ENCODE measurements at places on chromosomes 16 and 17.

DNA sequence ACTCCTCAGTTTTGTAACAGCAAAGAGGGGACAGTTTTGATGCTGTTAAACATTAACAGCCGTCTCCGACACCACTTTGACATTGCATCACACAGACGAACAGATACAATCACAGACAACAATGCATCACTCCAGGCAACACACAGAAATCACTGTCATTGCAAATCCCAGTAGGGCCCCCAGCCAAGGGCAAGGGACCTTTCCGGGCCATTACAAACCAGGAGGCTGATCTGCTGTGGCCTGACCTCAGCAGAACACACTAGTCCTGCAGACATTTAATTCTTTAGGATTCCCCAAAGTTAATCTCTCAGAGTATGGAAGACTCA is 136.2 kb upstream of the RCVRN start:
- no peak for DNase-seq

- DNase-seq = no peak
Measured at GRCh38 chr16:24683847-24684493, 45.5 kb upstream of the TNRC6A start.

GRCh38 chr16:56869513-56870275 is 4.7 kb downstream of the SLC12A3 start:
- DNase-seq = no peak

DNA sequence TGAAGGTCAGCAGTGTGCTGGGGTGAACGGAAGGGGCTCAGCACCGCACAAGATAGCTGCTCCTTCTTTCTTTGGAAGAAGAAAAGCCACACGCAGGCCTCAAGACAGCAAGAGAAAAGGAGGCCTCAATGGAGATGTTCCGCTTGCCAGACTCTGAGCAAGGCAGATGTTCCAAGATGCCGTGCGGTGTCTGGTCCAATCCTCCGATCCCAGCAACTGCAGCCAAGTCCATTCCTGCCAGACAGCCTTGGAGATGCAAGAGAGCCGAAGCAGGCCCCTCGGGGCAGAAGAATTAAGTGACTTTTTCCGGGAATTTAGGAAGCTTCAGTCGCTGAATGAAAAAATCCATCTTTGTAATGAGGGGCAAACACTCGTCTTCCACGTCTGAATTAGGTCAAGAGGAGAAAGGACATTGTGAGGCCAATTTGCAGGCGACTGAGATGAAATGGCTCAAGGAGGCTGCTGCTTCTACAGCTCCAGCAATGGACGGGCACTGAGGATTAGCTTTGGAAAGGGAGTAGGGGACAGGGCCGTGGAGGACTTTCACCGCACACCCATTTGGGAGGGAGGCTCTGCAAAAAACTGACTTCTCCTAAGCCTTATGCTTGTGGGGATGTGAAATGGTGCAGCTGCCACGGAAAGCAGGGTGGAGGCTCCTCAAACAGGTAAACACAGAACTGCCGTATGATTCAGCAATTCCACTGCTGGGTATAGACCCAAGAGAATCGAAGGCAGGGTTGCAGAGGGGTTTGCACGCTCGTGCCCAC is 44.7 kb downstream of the RPH3AL start:
- DNase-seq = no peak

DNA sequence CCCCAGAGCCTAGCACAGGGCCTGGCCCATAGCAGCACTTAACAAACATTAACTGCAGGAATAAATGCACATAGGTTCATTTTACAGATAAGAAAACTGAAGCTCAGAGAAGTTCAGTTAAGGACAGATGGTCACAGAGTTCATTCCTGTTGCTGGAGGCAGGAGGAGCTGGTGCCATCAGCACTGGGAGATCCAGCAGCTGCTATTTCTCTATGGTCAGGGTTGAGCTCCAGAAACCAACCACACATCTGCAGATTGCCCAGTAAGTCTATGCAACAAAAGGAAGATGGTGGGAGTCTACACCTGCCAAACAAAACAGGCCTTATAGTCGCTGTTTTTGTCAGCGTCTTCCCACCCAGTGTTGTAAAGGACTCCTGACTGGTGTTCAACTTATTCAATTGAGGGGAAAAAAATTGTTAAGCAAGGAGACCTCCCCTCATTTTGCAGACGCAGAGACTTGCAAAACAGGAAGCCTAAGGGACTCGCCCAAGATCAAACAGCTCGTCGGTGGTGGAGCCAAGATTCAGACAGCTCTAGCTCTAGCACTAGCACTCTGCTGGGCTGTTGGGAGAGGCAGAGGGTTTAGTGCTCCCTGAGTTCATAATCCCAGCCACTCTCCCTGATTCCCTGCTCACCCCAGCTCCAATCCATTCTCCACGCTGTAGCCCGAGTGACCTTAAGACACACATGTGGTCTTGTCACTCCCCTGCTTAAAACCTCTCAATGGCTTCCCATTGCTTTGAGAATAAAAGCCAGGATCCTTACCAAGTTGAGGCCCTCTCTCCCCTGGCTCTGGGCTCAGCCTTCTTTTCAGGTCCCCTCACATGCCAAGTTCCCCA is 9.0 kb downstream of the NOG start:
- no peak for DNase-seq

DNA sequence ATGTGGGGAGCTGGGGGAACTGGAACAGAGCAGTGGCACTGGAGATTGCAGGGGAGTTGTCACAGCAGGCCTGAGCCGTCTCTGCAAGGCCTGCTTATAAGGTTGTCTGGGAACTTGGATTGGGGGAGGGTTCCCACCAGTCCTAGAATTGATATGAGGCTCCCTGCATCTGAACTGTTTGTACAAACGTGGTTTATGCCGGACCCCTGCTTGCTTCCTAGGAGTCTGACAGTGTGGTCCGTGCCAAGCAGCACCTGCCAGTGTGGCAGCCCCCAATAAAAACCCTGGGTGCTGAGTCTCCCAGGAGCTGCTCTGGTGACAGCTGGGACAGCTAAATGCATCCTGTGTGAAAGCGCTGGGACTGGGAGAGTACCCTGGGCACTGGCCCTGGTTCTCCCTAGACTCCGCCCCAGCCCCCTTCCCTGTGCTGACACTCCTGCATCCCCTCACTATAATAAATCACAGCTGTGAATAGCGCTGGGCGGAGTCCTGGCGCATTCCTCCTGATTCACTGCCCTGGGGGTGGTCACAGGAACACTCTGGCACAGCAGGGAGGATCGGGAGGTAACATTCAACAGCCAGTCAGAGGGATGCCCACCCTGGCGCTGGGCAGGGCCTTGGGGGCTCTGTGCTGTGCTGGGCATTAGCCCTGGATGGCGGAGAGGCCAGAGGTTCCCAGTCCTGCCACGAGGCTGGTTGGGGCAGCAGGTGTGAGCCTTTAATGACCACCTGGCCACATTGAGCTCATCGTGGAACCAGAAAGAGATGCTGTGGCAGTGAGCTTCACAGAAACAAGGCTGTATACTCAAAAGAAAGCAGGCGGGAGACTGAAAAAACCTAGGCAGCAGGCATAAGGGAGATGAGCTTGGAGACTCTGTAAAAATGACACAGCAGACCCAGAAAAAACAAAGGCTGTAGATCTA is 45.6 kb downstream of the RMI2 start:
- no peak for DNase-seq

DNA sequence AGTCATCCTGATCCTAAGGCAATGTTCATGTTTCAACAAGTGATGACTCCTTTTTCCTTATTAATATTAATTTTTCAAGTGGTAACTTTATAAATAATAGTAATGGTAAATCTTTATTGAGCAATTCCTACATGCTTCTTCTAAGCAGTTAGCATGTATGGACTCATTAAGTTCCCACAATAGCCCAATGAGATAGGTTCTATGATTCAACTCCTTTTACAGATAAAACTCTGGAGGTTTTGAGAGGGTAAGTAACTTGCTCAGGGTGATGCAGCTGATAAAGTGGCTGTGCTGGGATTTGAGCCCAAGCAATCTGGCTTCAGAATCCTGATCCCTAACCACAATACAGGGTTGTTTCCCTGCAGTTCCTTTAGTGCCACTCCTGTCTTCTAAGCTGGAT is 25.3 kb downstream of the SLC47A1 start:
- no peak for DNase-seq

DNA sequence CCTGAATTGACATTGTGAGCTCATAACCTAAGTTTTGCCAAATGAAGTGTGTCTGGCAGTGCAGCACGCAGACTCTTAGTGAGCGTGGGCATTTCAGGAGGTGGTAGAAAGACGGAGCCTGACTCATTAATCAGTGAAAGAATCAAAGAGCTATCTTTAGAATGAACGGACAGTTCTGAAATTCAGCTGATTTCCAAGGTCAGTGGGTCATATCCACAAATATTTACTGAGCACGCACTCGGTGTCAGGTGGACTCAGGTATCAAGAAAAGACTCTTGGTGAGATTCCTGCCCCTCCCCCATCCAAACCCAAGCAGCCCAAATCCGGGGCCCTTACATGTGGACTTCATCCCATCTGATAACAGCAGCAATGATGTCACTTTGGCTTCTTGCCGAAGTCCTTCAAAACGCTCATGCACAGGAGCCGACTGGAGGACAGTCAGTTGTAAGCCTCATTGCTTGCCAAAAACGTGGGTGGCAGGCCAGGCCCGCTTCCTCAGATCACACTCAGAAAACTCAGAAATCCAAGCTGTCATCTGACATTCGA is 185.8 kb downstream of the HS3ST3A1 start:
- DNase-seq = no peak

- DNase-seq = no peak
Measured at GRCh38 chr17:6995500-6996255, at the start of gene ALOX12. TSS of gene ALOX12 (plus strand) at chr17:6996049. CDS start at chr17:6996118, 69 bp downstream.

- DNase-seq = no peak
Measured at GRCh38 chr17:13490427-13490826, 111.3 kb downstream of the HS3ST3A1 start.

DNA sequence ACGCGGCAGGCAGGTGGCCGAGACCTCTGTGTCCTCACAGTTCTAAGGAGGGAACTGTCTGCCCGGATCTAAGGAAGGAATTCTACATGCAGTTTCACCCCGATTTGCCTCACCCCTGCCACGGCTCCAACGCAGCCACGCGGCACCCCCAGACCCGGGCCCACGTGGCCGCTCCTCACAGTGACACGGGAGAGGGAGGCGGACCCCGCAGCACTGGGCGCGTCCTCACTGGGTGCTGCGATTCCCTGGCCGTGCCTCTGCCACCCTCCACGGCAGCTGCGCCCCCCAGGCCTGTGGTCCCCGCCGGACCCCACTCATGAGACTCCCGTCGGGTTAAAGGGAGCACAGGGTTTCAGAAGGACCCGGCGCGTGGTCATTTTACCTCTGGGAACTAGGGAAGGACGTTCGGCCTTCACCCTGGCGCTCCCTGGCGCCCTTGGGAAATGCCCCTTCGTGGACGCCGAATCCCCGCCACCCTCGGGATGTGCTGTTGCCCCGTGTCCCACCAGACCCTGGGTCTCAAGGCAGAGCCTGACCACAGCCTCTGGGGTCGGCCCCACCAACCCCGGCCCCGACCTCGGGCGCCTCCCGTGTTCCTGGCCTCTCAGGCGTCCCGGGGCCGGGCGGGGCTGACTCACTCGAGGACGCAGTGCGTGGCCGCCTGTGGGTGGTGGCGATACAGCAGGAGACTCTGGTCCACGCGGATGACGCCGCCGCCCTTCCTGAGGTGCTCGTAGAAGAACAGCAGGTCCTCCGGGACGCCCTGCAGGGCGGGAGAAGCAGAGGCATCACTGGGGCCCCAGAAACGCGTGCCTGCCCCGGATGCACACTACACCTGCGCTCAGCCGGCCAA is 118.8 kb upstream of the METRNL start:
- DNase-seq = no peak

DNA sequence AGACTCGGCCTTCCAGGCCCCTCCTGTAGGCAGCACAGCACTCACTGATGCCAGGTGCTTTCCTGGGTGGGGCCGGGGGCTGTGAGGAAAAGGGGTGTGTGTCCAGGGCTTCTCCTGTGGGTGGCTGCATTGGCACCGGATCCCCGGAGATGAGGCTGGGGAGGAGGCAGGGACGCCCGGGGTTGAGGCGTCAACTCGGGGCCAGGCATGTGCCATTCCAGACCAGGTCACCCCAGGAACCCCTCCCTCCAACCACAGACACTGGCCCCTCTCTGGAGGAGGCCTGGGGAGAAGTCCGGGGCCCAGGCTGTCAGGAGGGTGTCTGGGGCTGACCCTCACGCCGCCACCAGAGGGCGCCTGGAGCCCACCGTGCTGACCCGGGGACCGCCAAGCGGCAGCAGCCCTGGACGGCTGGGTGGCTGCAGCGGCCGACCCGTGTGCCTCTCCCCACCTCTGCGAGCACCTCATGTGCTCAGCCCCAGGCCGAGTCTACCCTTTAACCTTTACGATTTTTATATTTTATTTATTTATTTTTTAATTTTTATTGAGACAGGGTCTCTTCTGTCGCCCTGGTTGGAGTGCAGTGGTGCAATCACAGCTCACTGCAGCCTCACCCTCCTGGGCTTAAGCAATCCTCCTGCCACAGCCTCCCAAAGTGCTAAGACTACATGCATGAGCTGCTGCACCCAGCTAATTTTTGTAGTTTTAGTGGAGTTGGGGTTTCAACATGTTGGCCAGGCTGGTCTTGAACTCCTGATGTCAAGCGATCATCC is 3.2 kb upstream of the METRN start:
- DNase-seq = no peak

DNA sequence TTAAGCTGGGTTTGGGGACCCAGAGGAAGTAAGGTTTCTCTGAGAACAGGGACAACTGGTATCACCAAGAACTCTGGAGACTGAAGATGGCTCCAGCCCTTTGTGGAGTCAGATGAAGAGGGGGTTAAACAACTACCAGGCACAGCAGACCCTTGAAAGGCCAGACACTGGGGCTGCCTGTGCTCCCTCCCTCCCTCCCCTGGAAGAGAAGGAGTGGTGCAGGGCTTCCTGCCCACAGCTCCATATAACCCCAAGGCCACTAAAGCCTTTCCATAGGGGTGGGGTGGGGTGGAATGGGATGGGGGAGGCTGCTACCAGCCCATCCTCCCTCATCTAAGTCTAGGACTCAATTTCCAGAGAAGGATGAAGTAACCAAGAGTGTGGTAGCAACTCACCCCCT is 66.7 kb downstream of the CCDC182 start:
- DNase-seq = no peak

GRCh38 chr17:82386881-82387704 is 15.5 kb downstream of the UTS2R start:
- DNase-seq = no peak

- DNase-seq = no peak
Measured at GRCh38 chr16:30095166-30096078, 591 bp downstream of the YPEL3 start.

GRCh38 chr17:73759734-73760438 is 115.6 kb upstream of the SDK2 start:
- DNase-seq = no peak

- no peak for DNase-seq
Measured at GRCh38 chr16:22207715-22208360, 1.8 kb downstream of the EEF2K start.

All from kidney epithelial cell (primary cell).